ENCODE measurements at places on chromosomes 4 and X.

DNA sequence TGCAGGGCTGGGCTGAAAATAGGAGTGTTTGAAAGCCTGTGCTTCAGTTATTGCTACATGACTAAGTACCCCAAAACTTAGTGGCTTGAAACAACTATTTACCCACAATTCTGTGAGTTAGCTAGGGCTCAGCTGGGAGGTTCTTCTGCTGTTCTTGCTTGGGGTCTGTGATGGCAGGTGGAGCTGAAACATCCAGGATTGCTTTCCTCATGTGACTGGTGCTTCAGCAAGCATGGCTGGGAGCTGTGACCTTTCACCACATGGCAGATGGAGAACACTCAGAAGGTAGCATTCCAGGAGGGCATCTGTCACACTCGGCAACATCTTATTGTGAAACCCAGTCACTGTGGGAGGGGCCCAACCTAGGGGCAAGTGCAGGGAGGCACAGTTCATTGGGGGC is 57.0 kb upstream of the TBC1D14 start:
- no peak for DNase-seq

GRCh38 chrX:3371163-3371562 is 24.7 kb upstream of the MXRA5 start:
- DNase-seq: no peak

DNA sequence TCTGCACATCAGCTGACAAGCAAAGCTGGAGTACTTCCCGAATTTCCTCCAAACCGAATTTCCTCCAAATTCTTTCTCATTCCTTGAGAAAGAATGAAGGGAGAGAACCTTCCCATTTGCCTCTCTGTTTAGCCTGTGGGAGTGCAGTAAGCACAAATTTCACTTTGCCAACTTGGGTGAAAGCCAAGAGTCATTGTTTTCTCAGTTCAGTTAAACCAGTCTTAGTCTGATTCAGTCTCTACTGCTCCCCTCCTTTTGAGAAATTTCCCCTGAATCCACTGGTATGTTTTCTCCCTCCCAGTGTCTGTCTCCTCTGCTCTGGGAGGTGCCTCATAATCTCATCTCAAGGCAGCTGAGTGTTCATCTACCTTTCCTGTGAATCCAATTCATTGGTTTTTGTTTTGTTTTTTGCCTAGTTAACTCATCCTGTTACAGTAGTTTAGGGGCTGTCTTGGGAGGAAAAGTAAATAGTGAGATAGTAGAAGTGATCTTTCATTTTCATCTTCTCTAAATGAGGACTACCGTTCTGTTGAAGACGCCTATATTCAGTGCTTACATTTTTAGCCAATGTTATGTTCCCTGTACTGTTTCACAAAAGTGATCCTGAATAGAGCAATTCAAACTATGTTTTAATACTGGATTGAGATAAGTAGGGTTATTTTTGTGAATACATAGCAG is 49.0 kb downstream of the SYTL5 start:
- DNase-seq: no peak

GRCh38 chrX:124293810-124294209 is 38.6 kb upstream of the TEX13D start:
- DNase-seq: no peak

- no peak for DNase-seq
Measured at GRCh38 chr4:153523941-153524386, 57.8 kb downstream of the TMEM131L start.

- peak; percentile 2 for DNase-seq
Measured at GRCh38 chrX:138519296-138519695, 192.2 kb downstream of the FGF13 start.

DNA sequence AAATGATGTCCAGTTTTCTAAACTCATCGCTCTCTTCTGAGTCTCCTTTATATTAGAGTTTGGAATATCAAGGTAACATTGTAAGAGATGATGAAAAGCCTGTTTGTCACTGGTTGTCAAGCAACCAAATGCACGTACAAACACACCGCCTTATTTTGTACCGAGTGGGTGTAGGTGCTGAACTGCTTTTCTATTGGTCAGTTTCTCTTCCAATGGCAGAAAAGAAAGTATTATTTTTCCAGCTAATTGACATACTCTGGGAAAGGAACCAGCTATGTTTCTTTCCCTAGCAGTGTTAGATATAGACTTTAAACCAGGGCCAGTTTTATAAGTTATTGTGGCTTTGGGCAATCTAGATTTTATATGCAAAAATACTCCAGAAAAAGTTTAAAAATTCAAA is 6.6 kb upstream of the PPM1K start:
- no peak for DNase-seq

- no peak for DNase-seq
Measured at GRCh38 chrX:8919801-8920200, 114.1 kb downstream of the FAM9B start.

DNA sequence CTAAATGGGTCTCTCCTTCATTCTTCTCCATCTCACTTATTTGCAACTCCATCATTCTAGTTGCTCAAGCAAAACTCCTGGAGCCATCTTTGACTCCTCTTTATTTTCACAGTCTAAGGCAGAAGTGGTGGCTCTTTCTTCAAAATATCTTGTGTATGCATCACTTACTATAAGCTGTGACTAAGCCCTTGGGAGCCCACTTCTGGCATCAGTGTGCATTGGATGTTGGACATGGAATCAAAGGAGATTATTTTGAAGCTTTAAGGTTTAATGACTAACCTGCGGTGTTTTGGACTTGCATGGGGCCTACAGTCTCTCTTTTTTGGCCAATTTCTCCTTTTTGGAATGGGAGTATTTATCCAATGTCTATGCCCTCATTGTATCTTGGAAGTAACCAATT is 276.8 kb downstream of the SPOCK3 start:
- no peak for DNase-seq

GRCh38 chrX:66098162-66098561 is 58.3 kb upstream of the VSIG4 start:
- no peak for DNase-seq

DNA sequence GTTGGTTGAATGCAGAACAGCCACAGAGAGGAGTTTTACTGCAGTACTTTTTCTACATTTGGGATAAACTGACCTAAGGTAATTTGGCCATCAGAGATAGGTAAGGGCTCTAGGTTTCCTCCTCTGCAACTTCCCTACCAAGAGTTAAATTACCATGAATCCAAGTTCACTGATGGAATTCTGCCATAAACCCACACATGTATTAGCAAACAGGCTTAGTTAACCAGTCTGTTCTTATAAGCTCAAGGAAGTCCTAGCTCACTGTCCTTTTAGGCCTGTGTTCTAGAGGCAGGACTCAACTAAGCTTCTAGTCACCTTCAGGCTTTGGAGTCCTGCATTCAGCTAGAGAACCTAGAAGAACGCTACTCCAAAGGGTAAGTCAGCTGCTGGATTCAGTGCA is 4.0 kb downstream of the FAM114A1 start:
- no peak for DNase-seq

- no peak for DNase-seq
Measured at GRCh38 chrX:15203694-15204093, 66.2 kb downstream of the ASB9 start.

DNA sequence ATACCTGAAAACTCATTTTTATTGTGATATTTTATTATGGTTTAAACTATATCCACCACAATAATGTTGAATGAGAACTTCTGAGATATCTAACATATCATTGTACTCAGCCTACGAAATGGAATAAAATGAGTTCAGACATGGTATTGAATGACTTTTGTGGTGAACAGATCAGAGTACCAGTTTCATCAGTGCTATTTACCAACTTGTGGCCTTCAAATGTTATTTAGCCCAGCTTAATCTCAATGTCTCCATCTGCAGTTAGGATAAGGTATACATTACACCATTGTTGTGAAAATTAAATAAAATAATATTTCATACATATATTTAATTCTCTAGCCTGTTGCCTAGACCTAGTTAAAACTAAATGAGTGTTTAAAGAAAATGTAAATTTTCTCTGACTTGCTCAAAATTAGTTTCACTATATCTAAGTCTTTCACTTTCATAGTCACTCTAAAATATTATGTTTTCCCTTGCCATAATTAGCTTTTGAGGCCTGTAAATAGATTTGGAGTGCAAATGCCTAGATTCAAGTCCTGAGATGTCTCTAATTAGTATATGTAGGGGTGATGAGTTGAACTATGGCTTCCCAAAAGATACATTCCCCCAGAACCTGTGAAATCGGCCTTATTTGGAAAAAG is 594.2 kb downstream of the STPG2 start:
- DNase-seq: no peak

DNA sequence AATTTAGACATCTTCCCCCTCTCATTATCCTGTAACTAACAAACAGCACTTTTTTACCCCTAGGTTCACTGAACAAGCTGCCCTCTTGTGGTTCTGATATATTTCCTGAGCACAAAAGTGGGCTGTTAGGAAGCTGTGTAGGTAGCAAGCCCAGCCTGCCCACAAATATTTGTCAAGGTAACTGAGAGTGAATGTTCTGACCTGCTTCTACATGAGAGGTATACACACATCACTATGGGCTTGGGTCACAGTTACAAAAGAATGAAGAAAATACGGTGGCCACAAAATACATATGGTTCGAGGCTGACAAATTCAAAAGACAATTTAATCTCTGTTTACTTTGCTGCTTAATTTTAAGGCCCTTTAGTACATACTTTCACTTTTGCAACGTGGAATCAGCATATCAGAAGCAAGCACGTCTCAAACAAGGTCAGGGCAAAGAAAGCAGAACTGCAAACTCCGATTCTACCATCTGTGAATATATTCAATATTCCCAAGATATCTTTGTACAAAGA is 78.7 kb downstream of the RBM47 start:
- no peak for DNase-seq

- DNase-seq: no peak
Measured at GRCh38 chrX:132119283-132119682, 8.5 kb downstream of the FRMD7 start.

DNA sequence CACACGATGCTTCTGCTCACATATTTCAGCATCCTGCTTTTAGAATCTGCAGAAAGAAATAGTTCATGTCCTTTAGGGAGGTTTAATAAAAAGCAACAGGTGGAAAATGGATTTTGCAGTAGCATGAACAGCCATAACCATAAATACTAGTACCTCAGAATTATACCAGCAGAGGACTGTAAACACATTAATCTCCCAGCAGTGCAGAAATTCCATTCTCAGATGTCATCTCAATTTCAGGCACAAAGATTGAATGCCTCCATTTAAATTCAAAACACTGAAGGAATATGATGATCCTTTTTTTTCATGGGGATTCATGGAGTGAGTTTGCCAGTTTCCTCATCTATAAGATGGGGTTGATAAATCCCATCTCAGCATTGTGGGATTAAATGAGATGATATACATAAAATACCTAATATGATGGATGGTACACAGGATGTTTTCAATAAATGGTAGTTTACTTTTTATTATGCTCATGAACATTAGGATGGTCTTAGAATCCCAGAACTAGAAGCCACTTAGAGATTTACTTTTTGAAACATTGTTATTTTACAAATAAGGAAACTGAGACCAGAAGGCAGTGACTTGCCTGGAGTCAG is 566 bp upstream of the LIMCH1 start:
- DNase-seq: no peak

DNA sequence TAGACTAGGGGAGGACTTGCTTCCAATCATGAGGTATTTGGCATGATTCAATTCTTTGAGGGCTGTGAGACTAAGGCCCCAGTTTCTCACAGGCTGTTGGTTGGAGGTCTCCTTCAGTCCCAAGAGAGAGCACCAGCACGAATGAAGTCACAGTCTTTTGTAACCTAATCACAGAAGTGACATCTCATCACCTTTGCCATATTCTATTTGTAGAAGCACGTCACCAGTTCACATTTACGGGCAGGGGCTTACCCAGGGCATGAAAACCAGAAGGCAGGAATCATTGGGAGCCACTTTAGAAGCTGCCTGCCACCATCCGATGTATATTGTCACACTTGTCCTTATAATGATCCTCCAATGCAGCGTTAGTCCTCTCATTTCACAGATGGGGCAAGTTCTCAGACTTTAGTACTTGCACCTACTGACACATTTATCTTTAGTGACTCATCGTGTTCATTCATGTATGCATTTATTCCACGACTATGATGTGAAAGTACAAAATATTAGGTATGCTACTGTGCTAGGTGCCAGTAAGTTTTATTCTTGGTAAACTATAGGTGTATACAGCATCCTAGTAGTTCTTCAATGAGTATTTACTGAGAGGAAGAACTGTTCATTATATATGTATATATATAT is 163.8 kb upstream of the PGRMC2 start:
- DNase-seq: no peak

- DNase-seq: no peak
Measured at GRCh38 chrX:46777971-46778810, 19.3 kb upstream of the SLC9A7 start.

GRCh38 chrX:136325377-136325776 is 24.6 kb downstream of the ADGRG4 start:
- no peak for DNase-seq

DNA sequence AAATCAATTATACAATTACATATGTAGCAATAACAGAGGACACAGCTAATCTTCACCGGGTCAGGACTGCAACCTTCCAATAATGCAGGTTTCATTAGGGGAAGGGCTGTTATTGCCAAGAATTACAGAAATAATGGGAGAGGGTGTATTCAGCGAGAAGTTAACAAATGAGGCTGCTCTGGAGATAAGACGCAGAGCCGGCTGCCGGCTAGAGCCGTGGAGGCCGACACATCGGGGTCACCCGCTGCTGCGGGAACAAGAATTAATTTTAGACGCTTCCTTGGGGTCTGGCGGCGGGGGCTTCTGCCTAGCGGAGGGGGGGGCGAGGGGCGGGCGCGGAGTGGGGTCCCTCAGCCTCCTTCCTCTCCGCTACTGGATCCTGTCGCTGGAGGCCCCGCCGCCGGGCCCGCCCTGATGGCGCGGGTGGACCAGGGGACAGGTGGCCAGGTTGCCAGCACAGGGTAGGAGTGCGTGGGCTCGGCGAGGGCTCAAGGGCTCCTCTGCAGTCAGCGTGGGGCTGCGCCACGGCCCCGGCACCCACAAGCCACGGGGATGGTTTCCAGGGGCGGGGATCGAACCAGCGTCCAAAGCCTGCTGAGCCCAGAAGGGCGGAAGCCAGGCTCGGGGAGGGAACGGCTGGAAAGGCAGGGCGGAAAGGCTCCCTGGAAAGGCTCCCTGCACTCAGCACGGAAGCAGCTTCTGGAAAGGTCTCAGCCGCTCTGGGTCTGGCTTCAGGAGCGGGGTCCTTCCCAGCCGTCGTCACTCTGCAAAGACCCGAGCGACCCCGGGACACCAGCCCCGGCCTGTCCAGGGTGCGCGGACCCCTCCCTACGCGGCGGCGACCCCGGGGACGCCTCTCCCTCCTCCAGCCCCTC is 113.8 kb upstream of the NKX1-1 start:
- no peak for DNase-seq

- no peak for DNase-seq
Measured at GRCh38 chrX:118973389-118974087, 880 bp upstream of the LONRF3 start.

- DNase-seq: no peak
Measured at GRCh38 chr4:76683144-76683543, 214.8 kb downstream of the SOWAHB start.

DNA sequence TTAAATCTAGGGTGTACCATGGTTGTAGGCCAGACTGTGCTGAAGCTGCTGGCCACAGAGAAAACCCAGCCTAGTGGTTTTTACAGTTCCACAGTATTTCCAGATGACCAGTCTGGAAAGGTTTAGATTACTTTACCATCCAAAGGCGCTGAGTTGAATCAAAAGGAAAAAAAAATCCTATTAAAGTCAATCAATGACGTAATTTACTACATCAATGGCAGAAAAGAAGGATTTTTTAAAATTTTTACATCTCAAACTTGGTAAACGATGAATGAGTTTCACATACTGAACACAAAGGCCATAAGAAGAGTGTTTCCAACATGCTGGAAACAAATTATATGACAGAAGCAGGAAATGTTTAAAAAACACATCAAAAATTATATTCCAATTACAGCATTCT is 130.6 kb upstream of the ETNPPL start:
- DNase-seq: no peak
